ENCODE measurements at places on chromosomes 2 and 18.

- no peak for DNase-seq
Observed at GRCh38 chr2:26193578-26194231, 20.8 kb downstream of the GAREM2 start.

- no peak for DNase-seq
Observed at GRCh38 chr18:34094148-34094547, 130.6 kb downstream of the NOL4 start.

DNA sequence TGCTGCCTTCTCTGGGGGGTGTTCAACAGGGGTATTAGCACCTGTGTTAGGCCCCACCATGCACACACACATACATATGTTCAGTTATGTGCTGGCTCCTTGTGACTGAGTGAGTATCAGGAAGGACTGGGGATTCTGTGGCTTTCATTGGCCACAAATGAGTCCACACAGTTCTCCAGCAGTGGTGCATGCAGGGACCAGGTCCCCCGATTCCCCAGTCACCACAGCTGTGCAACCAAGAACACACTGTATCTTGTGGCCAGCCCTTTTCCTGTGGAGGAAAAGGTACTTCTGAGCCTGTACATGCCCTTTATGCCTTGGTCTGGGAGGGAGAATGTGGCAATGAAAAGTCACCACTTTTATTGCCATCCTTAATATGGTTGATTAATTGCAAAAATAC lies 74.9 kb upstream of the KLF7 start:
- DNase-seq = no peak

GRCh38 chr18:26089293-26090129 lies 902 bp downstream of the SS18 start:
- peak; percentile 11 for DNase-seq

GRCh38 chr18:356778-357177 lies 88.9 kb upstream of the THOC1 start:
- DNase-seq = no peak

- no peak for DNase-seq
Observed at GRCh38 chr2:239244625-239245024, 156.2 kb downstream of the HDAC4 start.

GRCh38 chr2:10057231-10058107 lies 14.1 kb downstream of the KLF11 start:
- DNase-seq = no peak
